ENCODE measurements at places on chromosomes 12 and 14.

- no peak for DNase-seq
These were observed 7.9 kb downstream of the MIA2 start for GRCh38 chr14:39241637-39242036.

DNA sequence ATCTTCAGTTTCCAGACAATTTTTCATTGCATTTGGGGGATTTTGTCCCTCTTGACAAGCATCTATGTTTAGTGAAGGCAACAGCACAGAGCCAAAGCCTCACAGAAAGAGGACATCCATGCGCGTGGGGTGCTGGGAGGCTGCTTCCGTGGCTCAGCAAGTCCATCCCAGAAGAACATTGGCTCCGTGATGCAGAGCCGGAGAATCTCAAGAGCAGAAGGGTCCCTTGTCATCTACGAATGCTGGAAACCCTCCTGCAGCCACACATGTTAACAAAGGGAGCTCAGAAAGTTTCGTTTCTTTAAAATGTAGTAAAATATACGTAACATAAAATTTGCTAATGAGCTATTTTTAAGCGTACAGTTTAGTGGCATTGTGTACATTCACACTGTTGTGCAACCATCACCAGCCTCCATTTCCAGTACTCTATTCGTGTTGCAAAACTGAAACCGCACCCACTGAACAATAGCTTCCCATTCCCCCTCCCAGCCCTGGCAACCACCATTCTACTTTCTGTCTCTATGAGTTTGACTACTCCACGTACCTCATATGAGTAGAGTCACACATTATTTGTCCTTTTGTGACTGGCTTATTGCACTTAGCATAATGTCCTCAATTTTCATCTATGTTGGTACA is 185.9 kb downstream of the TTC7B start:
- DNase-seq = no peak

DNA sequence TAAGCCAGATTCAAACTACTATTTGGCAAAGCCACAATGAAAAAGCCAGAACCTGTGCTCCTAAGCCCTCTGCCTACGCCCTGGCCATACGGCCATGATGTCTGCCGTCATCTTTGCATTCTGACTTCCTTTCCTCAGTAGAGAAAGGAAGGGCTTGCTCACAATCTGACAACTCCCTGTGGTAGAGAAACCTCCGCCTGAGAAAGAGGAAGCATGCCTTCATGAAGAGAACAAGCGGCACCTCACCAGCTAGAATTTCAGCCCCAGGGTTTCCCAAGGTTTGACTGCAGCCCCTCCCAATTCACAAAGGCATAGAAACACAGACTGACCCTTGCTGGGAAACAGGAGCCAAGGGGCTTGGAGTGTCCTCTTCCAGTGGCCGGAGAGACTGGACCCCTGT is 25.7 kb downstream of the TEP1 start:
- no peak for DNase-seq

DNA sequence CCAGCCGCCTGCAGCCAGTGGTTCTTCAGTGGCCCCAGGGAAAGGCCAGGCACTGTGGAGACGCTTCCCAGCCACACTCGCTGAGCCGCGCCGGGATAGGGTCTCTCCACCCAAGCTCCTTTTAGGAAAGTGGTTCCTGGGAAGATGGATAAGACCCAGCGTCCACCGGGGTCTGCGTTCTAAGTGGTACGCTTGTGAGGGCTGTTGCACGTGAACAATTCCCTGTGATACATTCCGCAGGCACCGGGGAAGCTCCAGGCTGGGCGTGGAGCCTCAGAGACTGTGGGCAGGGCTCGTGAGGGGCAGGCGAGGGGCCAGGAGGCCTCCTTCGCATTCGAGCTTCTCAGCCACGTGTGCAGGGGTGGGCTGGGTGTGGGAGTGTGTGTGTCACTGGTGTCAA is 48.4 kb downstream of the GALNT9 start:
- no peak for DNase-seq

DNA sequence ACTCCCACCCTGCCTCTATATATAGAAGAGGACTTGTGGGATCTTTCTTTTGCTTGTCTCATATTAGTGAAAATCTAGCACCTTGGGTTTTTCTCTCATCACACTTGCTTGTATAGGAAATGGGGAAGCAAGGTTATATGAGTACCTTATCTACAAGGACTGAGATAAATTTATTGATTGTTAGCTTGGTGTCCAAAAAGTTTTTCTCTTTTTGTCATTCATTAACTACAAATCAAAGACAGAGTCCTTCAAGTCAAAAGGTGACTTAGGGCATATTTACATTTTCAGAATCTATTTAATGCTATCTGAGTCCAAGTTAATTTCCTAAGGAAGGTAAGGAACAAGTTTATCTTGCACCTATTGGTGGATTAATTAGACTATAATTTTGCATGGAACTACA is 92.7 kb downstream of the SNAPC1 start:
- DNase-seq = no peak

DNA sequence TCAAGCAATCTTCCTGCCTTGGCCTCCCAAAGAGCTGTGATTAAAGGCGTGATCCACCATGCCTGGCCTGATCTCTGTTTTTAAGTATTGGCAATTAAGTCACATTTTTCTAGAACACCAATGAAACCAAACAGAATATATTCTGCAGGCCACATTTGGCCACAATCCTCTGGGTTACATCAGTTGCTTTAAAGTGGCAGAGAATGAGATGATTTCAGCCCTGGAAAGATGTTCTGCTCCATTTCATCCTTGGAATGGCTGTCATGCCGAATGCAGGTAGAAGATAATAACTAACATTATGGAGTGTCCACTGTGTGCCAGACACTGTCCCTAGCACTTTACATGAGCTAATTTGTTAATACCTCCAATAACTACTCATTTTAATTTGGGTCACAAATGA is 154.4 kb downstream of the PTPN11 start:
- no peak for DNase-seq

DNA sequence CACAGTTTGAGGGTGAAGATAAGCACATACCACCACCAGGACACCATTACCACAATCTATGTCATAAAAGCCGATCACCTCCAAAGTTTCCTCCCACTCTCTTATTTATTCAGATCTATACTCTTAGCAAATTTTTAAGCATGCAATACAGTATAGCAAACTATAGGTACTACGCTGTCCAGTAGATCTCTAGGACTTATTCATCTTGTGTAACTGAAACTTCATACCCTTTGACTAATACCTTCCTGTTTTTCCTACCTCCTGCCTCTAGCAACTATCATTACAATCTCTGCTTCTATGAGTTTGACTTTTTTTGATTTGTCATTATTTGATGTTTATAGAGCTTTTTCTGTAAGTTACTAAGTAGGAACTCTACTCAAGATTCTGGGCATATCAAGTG is 84.5 kb upstream of the MANSC4 start:
- DNase-seq = no peak

DNA sequence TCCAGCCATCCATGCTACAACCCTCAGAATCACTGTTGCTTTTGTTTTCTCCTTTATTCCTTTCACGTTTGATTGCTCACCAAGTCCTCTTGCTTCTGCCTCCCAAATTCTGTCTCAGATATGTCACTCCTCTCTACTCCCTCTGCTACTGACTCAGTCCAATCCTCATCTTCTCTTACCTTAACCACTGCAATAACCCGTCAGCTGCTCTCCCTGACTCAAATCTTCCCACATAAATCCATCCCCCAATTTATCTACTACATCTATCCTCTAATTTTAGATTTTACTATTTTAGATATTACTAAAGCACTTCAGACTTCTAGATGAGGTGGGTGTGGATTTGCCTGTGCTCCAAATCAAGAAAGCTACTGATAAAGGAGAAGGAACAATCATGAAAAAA is 23.2 kb downstream of the EIF2B2 start:
- DNase-seq = no peak

DNA sequence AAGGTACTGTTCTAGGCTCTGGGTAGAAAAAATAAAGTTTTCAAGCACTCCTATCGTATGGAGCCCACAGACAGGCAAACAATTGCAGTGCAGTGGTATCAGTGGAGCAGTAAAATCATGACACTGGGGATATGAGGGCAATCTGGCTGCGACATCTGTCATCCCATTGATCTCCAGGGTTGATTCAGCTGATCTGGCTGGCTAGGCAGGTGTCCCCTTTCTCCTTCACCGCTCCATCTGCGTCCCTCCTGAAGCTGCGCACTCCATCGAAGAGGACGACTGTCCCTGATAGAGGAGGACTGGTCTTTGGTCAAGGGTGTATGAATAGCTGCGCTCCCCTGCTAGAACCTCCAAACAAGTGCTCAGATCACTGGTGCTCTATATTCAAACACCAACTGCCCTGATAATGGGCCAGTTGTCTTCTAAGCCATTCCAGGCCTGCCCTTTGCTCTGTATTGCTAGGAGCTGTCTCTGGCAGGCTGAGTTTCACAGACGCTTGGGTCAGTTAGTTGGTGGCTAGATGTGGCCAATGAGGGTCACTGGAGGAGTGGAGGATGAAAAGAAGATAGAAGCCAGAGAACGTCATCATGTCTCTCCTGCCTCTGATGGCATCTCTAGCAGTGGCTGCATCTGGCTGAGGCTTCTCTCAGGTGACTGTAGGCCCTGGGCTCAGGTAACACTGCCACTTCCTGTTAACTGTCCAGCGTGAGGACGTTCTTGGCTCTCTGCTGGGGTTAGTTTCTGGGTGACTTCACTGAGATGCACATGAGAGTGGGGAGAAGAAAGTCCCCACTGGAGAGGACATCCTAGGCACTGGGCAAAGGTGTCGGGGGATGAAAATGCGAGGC is 205.0 kb upstream of the FOXN3 start:
- no peak for DNase-seq

GRCh38 chr12:46154221-46154985 is 114.4 kb downstream of the SLC38A1 start:
- DNase-seq = no peak

GRCh38 chr12:121581686-121582429 is 1.0 kb upstream of the KDM2B start:
- no peak for DNase-seq

DNA sequence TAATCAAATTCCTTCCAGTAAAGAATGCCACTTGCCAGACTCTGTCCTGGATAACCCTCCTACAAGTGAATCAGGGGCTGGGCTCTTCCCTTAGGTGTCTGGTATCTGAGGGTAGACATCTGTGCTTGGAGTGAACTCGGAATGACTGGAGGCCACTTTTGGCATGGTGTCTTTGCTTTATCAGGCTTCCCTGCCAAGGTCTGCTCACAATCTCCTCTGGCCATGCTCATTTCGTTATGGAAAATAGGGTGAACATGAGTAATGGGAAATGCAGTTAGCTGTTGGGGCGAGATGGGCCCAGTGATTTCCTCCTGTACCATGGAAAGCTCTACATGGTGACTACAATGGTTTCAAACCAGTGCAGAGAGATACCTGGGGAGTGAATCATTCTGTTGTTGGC is 212.9 kb downstream of the NRXN3 start:
- no peak for DNase-seq

DNA sequence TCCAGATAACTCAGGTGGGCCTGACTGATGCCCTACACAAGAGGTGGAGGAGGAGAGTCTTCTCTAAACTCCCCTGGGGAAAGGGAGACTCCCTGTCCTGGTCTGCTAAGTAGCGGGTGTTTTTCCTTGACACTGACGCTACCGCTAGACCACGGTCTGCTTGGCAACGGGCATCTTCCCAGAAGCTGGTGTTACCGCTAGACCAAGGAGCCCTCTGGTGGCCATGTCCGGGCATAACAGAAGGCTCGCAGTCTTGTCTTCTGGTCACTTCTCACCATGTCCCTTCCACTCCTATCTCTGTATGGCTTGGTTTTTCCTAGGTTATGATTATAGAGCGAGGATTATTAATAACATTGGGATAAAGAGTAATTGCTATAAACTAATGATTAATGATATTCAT is 965.5 kb downstream of the TMEM121 start:
- peak; percentile 23 for DNase-seq

- DNase-seq = no peak
These were observed 138.6 kb downstream of the ITPR2 start for GRCh38 chr12:26694402-26694801.

GRCh38 chr14:24673534-24674203 is 39.7 kb upstream of the GZMB start:
- no peak for DNase-seq

GRCh38 chr12:79563021-79563740 is 127.6 kb downstream of the PAWR start:
- no peak for DNase-seq

GRCh38 chr14:49549446-49549845 is 36.7 kb downstream of the RPS29 start:
- no peak for DNase-seq

DNA sequence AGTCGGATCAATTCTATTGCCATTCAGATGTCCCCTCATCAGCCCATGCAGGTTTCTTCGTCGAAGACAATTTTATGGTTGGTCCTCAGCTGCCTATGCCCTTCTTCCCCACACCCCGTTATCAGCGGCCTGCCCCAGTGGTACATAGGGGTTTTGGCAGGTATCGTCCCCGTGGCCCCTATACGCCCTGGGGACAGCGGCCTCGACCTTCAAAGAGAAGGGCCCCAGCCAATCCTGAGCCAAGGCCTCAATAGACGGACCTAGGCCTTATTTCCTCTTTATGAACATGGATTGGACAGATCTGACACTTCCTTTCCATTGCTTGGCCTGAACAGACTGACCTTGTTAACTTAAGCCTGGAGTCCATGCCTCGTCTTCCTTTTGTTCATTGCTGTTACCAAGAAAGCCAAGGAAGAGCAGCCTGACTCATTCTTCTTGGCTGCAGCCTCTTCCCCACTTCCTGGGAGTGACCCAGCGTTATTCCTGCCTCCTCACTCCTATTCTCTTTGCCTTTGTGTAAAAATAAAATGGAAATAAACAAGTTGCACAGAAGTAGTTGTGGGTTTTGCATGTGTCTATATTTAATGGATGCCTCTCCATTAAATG is 156.5 kb upstream of the AMIGO2 start:
- no peak for DNase-seq

DNA sequence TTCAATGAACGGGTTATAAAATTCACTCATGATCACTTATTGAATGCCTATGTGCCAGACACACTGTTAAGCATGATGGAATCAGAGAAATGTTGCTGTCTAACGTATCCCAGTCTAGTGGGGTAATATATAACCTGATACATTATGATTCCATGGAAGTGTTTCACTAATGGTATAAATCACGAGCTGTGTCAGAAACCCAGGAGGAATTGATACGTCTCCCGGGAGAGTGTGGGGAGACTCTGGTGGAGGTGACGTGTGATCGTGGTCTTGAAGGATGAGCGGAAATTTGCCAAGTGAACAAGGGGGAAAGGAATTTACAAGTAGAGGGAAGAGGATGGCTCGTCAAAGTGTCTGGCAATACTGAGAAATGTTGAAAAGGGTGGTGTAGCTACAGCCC is 26.5 kb downstream of the MANSC1 start:
- DNase-seq = no peak
